ENCODE measurements at places on chromosomes 12 and 14.

DNA sequence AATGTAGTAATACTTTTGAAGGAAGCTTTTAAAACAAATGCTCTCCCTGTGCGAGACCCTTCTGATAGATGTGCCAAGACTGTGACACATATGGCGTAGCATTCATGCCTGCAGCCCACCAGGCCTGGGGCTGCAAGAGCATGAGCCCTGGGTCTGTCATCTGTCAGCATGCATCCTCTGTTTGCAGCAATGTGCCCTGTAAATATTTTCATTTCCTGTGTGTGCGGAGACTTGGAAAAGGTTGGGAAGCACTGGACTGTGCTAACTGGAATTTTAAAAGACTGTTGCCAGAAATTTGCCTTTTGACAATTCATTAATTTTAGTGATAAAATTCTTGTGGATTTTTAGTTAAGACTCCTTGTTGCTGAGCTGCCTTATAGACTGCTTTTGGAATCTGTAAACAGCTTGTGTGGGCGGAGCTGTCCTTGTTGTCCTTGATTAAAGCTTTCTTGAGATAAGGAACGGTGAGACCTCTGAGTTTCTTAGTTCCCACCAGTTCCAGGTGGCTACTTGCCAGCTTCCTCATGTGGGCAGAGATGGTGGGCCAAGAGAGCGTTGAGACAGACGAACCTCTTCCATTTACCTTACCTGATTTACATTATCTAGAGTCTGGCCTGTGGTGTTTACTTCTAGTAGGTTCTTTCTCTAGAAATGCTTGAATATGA is 23.4 kb downstream of the MARK3 start:
- no peak for DNase-seq

- DNase-seq, result no peak
Observed at GRCh38 chr12:89514751-89515150, 9.8 kb downstream of the GALNT4 start.

DNA sequence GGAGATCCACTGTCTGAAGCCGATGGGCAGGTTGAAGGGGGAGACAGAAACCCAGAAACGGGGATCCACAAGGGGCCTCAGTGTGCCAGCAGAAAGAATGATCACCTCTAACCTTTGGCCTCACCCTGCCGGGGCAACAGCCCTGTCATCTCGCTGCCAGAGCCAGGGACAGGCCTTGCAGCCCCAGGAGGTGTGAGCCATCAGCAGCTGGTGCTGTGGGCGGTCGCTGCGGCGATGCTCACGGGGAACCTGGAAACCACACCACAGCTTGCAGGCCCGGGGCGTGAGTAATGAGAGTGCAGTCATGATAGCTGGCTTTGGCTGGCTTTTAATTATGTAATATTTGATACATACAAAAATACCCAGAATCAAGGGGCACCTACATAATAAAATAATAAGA is 4.7 kb upstream of the TTC7B start:
- DNase-seq, result peak; percentile 53

- no peak for DNase-seq
Observed at GRCh38 chr12:131311764-131312163, 358.1 kb downstream of the ADGRD1 start.
